ENCODE measurements at places on chromosomes 4 and X.

GRCh38 chrX:906586-906985 lies 276.0 kb downstream of the SHOX start:
- DNase-seq = no peak

DNA sequence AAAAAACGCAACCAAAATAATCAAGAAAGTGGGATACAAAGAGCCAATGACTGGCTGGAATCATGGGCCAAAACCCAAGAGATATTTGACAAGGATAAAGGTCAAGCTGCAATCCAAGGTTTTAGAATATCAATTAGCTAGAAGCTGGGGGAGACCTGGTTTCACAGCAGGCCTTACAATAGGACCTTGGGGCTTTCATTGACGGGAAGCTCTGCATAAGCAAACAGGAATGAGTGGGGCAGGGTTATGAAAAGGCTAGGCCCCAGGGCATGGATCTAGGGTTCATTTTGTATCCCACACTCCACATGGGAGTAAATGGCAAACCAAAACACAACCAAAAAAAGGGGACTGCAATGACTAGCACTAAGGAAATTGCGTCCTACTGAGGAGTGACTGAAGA lies 215.3 kb downstream of the HS6ST2 start:
- DNase-seq = no peak

- DNase-seq = no peak
These were observed 9.0 kb downstream of the ATP10D start for GRCh38 chr4:47494124-47494430.

- no peak for DNase-seq
These were observed 133.7 kb downstream of the AMELX start for GRCh38 chrX:11426712-11427452.

- no peak for DNase-seq
These were observed 130.5 kb upstream of the TTC29 start for GRCh38 chr4:147076179-147076578.

GRCh38 chr4:52959541-52959940 lies 97.4 kb downstream of the RASL11B start:
- DNase-seq = no peak

GRCh38 chrX:49001521-49002090 lies 458 bp downstream of the GRIPAP1 start:
- peak; percentile 24 for DNase-seq

GRCh38 chrX:17917945-17918577 lies 57.0 kb upstream of the RAI2 start:
- DNase-seq = no peak

DNA sequence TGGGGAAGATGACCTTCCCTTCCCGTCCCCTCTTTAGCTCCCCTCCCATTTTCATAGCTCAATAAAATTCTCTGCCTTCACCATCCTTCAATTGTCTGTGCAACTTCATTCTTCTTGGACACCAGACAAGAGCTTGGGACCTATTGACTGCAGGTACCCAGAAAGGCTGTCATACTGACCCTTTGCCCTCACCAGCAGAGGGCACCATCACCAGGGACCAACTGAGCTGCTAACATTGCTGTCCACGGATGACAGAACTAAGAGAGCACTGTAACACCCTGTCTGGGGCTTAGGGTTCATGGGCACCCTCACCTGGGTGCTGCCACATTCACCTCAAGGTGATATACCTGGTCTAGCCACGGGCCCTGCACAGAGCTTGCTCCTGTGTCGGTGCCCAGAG lies 141.3 kb upstream of the VCX3B start:
- no peak for DNase-seq

DNA sequence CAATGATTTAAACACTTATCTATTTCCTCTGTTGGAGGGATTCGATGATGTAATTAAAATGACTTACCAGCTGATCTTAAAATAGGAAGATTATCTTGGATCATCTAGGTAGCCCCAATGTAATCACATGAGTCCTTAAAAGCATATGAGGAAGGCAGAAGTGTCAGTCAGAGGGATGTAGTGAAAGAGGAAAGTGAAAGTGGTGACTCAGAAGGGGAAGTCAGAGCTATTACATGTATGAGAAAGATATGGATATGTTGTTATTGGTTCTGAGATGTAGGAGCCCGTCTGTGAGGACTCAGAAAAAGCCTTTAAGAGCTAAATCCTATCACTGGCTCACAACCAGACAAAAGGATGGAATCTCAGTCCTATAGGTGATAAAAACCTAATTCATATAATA lies 456.4 kb downstream of the DACH2 start:
- no peak for DNase-seq

GRCh38 chr4:118345813-118346212 lies 7.0 kb downstream of the PRSS12 start:
- DNase-seq = no peak

GRCh38 chr4:60805500-60806313 lies 394.4 kb upstream of the ADGRL3 start:
- DNase-seq = no peak

- no peak for DNase-seq
These were observed 39.8 kb upstream of the MID1 start for GRCh38 chrX:10660171-10660570.

GRCh38 chrX:19057856-19058255 lies 64.4 kb downstream of the ADGRG2 start:
- no peak for DNase-seq

DNA sequence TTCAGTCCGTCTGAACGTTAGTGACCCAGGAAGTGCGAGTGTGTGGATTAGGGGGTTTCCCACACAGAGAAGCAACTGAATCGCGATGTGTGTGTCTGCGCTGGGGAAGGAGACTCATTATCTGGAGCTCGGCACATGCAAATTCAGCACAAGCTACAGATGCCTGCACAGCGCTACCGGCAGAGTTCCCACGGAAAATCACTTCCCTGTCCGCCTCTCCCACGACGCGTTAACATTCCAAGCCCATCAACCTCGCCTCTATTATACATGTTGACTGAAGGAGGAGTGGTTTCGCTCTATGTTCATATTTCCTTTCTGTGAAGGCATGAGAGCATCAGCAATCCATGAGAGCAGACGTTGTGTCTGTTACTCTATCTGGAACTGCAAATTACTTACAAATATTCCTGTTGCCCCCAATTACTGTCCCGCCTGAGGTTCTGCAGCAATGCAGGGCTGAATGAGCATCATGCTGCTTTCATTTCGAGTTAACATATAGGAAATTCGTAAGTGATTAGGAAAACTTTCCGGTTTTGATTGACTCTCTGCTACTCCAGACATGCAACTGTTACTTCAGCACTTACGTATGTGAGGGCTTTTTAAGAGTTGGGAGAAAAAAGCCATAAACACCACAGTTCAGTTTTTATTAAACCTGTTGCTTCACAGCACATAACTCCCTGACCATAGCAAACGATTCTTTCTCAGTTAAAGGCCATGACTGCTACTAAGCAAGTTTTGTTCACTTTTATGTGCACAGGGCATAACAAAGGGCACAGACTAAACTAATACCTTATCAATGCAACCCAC lies 15.0 kb upstream of the MTNR1A start:
- DNase-seq = no peak

DNA sequence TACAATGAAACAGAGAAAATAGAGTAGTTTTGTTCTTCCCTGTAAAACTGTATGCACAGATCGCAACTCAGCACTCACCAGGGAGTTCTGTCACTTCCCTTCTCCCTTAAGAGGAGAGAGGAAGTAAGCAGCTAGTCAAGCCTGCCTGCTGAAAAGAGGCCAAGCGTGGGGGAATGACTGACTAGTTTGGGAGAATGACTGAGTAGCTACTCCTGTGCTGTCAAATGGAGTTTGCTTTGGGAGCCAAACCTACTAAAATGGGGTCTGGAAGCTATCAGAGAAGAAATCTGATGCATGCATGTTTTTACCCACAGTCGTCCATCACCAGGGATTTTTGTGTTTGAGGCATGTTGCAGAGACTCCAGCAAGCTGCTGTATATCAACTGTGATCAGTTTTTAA lies 54.6 kb upstream of the LHFPL1 start:
- no peak for DNase-seq
